ENCODE measurements at places on chromosomes 2 and 18. TPM values are rescaled to one million over a fixed set of nuclear protein-coding genes. Genes with fewer than 3 reads are reported as not detected.

Gene EN1
- total RNA-seq = not detected

Gene TBR1
- total RNA-seq = not detected

Gene ZNF2
- 6.5 TPM for total RNA-seq

Gene BMP10
- total RNA-seq = not detected

Gene NT5DC4
- not detected for total RNA-seq

Gene CRYGC
- not detected for total RNA-seq

Gene DSC3
- total RNA-seq = 0.04 TPM

Gene TMEM237
- total RNA-seq = 14.3 TPM

Gene TMEM200C
- not detected for total RNA-seq

Gene SAG
- not detected for total RNA-seq

Gene GDF7
- total RNA-seq = not detected

Gene SPIRE1
- 4.4 TPM for total RNA-seq

Gene VSNL1
- total RNA-seq = not detected

Gene TNFRSF11A
- total RNA-seq = 8.0 TPM

Gene PREPL
- total RNA-seq = 25.2 TPM

Gene L3MBTL4
- not detected for total RNA-seq

Gene TTR
- not detected for total RNA-seq

Gene AGFG1
- 119 TPM for total RNA-seq

Gene ANKRD30B
- not detected for total RNA-seq

Gene TYW5
- total RNA-seq = 8.4 TPM

Gene SCN9A
- not detected for total RNA-seq

Gene PRKAG3
- total RNA-seq = not detected

Gene TOGARAM2
- total RNA-seq = 2.7 TPM

Gene ABCB6
- total RNA-seq = 32.3 TPM

Gene RSAD2
- 3.7 TPM for total RNA-seq

Gene COBLL1
- 0.36 TPM for total RNA-seq

Measured in activated CD8-positive, alpha-beta T cell treated with anti-CD3 and anti-CD28 coated beads for 36 hours (primary cell).